ENCODE measurements at places on chromosomes 12 and 14. TPM values are rescaled to one million over a fixed set of nuclear protein-coding genes. Genes with fewer than 3 reads are reported as not detected.

GRCh38 chr12:82437744-82438143 is 79.4 kb downstream of the METTL25 start:
- no peak for DNase-seq

DNA sequence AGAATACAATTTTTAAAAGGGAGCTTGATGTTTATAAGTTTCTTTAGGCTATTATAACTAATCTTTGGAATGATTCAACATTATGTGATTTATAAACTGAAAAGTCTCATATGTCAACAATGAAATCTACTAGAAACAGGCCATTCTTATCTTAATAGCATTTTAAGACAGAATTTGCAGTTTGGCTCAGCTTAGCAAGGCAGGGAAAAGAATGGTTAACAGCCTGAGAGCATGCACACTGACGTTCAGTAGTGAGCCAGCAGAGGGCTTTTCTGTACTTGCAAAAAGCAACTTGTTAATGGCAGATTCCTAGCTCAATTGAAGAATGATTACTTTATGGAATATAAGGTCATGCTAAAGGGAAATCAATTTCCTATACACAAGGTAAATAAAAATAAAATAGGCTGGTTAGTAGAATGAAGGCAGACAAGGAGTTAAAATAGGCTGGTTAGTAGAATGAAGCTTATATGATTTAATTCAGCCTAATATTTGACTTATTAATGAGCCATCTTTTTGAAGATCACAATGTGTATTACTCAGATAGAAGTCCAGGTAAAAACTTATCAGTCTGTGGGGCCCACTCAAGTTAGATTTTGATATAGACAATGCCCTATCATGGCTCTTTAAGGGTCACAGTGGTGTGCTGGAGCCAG is 95.9 kb downstream of the OTOGL start:
- DNase-seq = no peak

DNA sequence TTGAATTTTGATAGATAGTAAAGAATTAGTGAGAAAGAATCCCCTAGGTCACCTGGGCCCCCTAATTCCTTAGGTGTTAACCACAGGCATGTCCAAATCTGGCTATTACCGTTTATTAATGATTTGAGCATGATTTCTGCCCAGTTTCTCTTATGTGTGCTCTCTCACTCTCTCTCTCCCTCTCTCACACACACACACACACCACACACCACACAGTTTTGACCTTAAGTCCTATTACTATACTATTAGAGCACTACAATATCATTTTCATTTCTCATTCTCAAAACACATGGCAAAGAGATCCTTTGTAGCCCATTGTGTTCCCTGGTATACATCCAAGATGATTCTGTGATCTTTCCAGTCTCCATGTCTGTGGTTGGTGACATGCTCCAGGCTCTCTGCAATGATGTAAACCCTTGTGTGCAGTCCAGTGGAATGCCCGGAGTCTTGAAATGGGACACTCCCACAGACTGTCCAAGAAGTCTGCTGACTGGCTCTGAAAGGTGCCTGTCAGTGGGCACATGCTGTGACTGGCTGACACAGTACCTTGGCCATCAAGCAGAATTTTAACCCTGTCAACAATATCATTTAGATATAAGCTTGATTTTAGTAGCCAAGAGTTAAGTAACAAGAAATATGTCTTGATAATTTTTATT is 96.2 kb downstream of the FIGNL2 start:
- DNase-seq = peak; percentile 38

DNA sequence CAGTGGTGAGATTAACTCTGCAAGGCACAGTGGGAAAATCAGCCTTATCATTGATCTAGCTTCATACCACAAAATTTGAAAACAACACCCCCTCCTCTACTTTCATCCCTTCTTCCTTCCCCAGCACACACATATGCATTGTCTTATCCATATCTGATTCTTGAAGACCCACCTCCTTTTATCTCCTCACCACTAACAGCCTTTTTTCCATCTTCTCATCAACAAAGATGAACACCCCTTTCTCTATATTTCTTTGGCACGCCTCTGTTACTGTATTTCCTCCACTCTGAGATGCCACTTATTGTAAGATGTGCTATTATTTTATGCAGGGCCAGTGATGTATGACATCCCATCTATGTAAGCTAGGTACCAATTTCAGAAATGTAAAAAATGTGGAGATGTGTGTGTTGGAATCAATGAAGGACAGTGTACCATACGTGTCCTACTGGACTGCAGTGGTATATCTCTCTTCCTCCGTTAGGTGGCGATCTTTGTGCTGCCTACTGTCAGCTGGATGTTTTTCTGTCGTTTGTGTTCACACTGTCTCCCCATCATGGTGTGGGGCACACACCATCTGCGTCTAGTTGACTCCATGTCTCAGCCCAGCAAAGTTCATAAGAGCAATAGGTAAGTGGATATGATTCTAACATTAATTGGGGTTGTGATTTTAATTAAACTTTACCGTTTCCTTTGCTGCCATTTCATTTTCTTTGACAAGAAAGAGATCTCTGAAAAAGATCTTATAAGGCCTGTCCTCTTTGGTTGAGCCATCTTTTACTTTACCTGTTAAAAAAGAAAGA is 24.0 kb downstream of the CCDC38 start:
- no peak for DNase-seq

DNA sequence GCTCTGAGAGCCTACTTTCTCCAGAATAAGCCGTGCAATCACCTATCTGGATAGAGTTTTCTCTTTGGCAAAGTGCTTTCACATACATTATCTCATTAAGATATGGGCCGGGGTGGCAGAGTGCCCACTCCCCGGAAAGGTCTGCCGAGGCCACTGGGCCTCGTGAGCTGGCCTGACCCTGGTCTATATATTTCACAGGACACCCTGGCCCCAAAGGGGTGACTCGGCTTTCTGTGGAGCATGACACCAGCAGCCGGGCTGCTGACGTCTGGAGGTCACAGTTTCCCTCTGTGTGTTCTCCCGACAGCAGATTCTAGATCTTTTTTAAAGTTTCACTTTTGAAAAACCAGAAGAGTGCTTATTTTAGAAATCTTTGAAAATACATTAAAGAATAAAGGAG is 27.9 kb upstream of the ATP2A2 start:
- DNase-seq = no peak

DNA sequence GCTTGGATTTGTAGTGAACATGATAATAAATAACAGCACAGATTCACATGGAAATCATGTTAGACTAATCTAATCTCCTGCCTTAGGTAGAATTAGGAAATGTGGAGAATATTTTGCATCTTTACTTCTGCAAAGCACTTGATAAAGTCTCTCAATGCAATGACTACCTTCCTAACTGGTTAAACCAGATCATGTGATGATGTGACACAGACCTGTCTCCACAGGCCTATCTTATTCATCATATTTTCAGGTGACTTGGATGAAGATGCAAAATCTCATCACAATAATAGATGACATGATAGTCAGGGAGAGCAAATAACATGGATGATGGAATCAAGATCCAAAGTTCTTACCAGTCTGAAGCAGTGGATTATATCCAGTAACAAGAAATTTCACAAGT is 38.5 kb upstream of the RNASE1 start:
- DNase-seq = no peak

DNA sequence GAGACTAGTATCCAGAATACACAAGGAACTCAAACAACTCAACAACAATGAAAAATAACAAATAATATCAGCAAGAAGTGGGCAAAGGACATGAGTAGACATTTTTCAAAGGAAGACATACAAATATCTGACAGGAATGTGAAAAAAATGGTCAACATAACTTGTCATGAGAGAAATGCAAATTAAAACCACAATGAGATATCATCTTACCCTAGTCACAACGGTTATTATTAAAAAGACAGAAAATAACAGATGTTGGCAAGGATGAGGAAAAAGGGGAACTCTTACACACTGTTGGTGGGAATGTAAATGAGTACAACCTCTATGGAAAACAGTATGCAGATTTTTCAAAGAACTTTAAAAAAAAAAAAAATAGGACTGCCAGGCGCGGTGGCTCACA is 20.4 kb downstream of the VWF start:
- no peak for DNase-seq

- DNase-seq = no peak
Measured at GRCh38 chr12:131452444-131452860, 258.4 kb upstream of the SFSWAP start.

GRCh38 chr12:86261142-86261541 is 5.0 kb upstream of the MGAT4C start:
- DNase-seq = no peak

GRCh38 chr12:119378903-119379302 is 44.4 kb downstream of the CCDC60 start:
- no peak for DNase-seq

DNA sequence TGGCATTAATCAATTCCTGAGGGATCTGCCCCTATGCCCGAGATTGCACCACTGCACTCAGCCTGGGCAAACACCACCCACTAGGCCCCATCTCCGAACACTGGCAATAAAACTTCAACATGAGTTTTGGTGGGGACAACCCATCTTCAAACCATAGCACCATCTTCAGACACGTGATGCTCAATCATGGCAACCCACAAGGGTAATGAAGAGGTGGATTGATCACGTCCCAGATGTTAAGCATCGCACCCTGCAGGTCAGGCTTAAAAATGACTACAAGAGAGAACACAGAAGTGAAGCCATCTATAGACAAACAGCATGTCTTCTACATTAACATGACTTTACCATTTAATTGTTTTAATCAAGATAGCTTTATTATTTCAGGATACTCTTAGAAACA is 42.8 kb upstream of the DDHD1 start:
- DNase-seq = no peak

DNA sequence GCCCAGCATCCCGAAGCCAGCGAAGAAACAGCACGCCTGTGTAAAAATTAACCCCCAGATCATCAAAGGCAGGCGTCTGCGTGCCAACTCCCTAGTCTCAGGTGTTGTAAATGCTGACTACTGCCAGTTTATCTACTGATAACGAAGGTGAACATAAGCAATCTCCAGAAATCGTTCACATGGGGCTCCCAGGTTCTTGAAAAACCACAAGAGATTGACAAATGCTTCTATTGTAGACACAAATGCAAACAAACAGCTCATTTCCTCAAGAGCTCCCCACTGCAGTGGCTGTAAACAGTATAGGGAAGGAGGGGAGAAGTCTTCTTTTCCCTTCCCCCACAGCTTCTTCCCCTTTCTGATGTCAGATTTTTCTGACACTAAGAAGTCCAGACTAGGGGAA is 5.3 kb upstream of the PLEKHG3 start:
- DNase-seq = no peak

DNA sequence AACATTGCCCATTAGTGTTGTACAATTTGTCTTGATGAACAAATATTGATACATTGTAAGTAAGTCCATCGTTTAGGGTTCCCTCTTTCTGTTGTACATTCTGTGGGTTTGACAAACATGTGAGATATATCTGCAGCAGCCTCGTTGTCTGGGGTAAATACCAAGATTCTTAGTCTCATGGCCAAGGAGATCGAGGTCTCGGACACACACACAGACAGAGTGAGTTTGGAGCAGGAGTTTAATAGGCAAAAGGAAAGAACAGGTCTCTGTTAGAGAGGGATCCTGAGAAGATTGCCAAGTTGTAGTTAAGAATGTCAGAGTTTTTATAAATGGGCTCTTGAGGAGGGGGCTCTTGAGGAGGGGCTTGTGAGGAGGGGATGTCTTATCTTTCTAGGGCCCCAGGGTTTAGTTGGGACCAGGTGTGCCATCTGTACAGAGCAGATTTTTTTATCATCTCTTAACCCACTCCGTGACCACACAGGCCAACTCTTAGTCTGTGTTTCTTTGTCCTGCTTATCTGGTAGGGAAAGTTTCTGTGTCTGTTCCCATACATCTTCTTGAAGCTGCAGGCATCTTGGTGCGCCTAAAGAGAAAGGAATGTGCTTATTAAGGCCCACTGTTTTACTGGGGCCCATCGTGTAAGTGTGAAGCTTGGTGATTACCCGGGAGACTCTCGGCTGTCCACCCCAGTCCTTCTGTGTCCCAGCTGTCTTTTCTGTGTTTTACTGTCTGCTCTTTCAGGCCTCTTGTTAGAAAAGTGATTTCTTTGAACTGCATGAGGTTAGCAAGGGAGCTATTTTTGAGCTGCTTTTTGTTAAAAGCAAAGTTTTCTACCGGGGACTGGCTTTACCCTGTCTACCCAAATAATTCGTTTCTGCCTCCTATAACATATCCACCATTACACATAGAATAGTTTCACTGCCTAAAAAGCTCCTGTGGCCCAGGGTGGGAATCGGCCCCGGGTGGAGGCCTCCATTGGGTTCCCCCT is 22.4 kb upstream of the CLEC2D start:
- DNase-seq = no peak

- no peak for DNase-seq
Measured at GRCh38 chr12:3698218-3698974, 54.5 kb downstream of the CRACR2A start.

OTOGL gene
- polyA plus RNA-seq = 0.49 TPM

TDG gene
- 52.5 TPM for polyA plus RNA-seq

Data from left renal pelvis (tissue), 4 donors.